Purkinje cell (primary cell): ENCODE measurements at places on chromosomes 11 and 22. TPM values are rescaled to one million over a fixed set of nuclear protein-coding genes. Genes with fewer than 3 reads are reported as not detected.

Gene GGT5
- polyA plus RNA-seq, result not detected in 2 replicates

Gene RFPL1
- polyA plus RNA-seq, result not detected in 2 replicates

Gene PLAAT5
- 0.73 TPM in 1 of 2 replicates, not detected in the other for polyA plus RNA-seq

Gene MEI1
- 7.7 and 7.9 TPM in 2 replicates for polyA plus RNA-seq

Gene MS4A12
- not detected in 2 replicates for polyA plus RNA-seq

Gene LARGE2
- not detected in 2 replicates for polyA plus RNA-seq

Gene SIRT3
- 8.4 and 9.6 TPM in 2 replicates for polyA plus RNA-seq

Gene CNIH2
- 5.1 and 9.1 TPM in 2 replicates for polyA plus RNA-seq

Gene C11orf86
- polyA plus RNA-seq, result not detected in 2 replicates

Gene FADS2
- polyA plus RNA-seq, result 7.3 and 9.6 TPM in 2 replicates

Gene LRRC55
- polyA plus RNA-seq, result 0.07 TPM in 1 of 2 replicates, not detected in the other

Gene LDLRAD3
- polyA plus RNA-seq, result 1.2 and 2.7 TPM in 2 replicates

Gene TESMIN
- polyA plus RNA-seq, result 2.2 and 2.4 TPM in 2 replicates

Gene CDC42EP2
- 2.8 and 4.2 TPM in 2 replicates for polyA plus RNA-seq
